Esophagus squamous epithelium (tissue), 5 donors: ENCODE measurements at places on chromosomes 12 and 14.

GRCh38 chr14:90424686-90425372 lies 28.0 kb downstream of the CALM1 start:
- no peak for DNase-seq

DNA sequence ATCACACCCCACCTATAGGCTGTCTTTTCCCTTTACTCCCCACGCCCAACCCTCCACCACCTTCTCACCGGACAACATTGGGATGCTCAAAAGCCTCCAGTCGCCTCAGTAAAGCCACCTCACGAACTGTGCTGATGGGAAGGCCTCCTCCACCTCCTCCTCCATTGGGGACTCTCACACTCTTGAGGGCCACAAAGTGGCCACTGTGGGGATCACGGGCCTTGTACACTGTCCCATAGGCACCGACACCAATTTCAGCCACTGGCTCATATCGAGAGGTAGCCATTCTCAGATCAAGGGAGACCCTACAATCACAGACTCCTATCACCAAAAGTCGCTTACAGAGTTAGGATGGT lies 700 bp downstream of the CDK4 start:
- DNase-seq, result no peak

DNA sequence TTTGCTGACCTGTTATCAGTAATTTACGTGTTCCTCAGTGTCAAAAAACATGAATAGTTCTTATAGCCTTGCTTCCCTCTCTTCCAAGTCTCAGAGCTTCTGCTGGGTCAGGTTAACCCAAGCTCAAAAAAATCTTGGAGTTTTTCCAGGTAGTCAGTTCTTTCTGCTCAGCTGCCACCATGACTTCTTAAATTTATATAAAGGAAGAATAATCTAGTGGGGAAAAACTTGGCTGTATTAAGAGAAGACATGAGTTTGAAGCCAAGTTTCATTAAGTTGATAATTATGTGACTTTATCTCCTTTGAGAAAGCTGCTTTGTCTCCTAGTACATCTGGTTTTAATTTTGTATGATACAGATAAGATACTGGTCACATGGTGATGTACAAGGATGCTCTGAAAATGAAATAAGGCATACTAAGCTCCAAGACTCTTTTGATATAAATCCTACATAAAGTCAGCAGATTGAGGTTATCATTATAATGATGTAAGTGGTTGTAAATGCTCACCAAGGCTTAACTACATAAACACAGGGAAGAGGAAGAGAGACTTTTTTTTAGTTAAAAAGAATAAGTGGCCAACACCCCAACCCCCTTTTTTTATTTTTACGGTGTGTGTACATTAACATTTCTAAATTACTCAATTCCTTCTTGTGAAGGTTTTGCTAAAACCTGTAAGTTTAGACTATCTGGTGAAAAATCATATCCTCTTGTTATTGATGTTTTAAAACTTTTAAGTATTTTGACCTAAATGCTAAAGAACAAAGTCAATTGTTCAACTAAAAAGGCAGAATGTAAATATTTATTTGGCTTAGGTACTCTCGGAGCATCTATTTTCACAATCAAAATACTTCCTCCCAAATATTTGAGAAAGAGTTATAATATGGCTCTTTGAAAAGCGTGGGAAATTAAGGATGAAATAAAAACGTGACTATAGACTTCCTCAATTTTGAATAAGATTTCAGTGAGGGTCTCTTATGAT lies 84.1 kb upstream of the SLC38A2 start:
- no peak for DNase-seq

DNA sequence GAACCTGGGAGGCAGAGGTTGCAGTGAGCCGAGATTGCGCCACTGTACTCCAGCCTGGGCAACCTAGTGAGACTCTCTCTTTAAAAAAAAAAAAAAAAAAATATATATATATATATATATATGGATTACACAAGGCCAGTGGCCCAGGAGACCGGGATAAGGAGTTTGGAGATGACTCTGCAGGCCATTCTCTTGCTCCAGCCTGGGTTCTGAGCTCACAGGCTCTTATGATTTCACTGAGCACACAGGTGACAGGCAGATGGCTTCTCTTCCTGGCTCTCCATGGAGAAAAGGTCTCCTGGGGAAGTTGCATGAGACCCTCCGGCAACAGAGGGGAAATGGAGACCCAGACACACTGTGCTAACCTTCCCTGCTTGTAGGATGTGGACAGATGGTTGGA lies 98.7 kb upstream of the VASH1 start:
- no peak for DNase-seq

DNA sequence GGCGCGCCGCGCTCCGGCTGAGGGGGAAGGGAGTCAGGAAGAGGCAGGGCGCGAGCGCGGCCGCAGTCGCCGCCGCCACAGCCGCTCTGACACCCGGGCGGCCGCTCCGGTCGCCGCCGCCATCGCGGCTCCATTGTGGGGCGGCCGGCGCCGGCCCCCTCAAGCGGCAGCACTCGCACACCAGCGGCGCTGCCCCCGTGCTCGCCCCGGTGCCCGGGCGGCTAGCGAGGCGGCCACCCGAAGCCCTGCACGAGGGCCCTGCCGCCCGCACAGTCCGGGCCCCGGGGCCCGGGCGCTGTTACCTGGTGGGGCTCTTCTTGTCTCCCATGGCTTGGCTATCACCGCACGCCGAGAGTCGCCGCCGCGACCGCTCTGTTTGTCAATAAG lies 202 bp downstream of the YAF2 start:
- DNase-seq, result no peak

- no peak for DNase-seq
These were observed 23.0 kb downstream of the MVK start for GRCh38 chr12:109596418-109597244.

DNA sequence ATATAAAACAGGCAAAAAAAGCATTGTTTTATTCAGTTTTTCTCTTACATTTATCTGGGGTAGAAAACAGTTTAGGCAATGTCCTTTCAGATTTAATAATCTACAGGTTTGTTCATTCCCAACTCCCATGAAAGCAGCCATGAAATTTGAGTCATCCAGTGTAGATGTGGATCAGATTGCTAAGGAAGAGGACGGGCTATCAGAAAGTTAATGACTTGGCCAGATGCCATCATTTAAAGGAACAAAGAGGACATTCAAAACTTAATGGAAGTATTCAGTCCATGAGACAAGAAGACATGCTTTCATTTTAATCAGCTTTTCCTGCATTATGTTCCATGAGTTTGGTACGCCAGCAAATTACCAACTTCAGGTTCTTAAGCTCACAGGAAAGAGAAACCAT lies 31.1 kb upstream of the POC1B start:
- DNase-seq, result no peak

DNA sequence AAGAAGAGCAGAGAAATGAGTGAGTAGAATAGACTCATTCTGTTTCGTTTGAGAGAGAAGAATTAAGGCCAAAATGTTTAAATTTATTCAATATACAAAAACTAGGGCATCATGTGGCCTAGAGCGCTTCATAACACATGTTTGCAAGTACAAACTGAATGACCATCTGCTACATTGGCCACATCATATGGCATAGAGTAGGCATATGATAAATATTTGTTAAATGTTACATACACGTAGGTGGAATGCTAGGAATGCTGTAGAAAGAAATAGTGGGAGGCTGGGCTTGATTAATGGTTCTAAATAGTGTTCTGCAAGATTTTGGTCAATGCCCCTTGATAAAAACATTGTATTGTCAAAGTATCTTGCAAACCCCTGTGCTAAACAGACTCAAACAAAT lies 10.8 kb downstream of the MGP start:
- no peak for DNase-seq

- DNase-seq, result no peak
These were observed 47.0 kb upstream of the ERGIC2 start for GRCh38 chr12:29427964-29428363.

GRCh38 chr14:97306760-97307246 lies 509.6 kb downstream of the VRK1 start:
- no peak for DNase-seq

GRCh38 chr12:102379346-102380162 lies 100.8 kb downstream of the IGF1 start:
- DNase-seq, result no peak

DNA sequence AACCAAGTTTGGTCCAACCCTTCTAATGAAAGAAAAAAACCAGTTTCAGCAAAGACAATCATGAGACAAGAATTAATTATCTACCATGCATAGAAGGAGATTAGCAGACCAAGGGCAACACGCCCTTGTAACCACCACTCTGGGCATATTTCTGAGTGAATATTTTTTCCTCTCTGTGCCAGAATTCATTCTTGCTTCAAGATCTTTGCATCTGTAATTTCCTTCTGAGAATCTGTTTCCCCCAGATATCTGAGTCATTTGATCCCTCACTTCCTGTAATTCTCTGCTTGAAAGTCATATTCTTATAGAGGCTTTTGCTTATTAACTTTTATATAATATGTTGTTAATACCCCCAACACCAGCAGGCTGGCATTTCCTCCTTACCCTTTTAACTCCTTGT lies 243.7 kb downstream of the SLC16A7 start:
- no peak for DNase-seq

DNA sequence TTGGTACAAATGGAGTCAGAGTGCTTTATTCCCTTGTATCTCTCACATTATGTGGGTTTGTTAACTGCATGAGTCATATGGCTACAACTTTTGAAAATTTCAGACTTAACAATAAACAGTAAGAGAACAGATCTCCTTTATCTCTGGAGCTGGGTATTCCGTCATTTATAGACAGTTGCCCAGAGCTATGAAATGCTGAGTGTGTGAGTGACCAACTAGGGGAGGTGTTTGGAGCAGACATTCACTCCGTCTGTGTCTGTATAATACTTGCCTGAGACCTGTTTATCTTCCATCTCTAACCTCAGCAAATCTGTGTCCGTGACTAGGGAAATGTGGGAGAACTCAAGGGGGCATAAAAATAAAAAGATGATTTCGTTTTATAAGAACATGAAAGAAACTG lies 279.9 kb upstream of the FAR2 start:
- no peak for DNase-seq

- DNase-seq, result no peak
These were observed 312.5 kb downstream of the GRIN2B start for GRCh38 chr12:13668880-13669279.

GRCh38 chr12:130120012-130120805 lies 42.1 kb upstream of the FZD10 start:
- no peak for DNase-seq

GRCh38 chr14:60544659-60545058 lies 35.7 kb downstream of the SIX6 start:
- DNase-seq, result no peak

DNA sequence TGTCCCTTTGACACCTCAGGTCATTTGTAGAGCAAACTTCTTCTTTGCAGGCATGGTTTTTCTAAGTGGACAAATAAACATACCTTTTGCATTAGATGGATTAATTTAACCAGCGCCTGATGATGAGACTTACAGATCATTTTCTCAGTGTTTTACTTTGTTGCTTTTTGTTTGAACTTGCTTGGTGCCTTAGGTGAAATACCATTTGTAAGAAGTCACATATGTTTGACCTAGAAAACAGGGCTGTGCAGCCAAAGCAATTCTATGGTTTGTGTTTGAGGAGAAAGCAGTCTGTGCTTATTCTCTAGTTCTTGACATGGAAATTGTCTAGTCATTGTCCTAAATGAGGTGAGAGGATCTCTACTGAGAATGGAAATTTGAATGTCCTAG lies 111.1 kb downstream of the DIP2B start:
- DNase-seq, result no peak

DNA sequence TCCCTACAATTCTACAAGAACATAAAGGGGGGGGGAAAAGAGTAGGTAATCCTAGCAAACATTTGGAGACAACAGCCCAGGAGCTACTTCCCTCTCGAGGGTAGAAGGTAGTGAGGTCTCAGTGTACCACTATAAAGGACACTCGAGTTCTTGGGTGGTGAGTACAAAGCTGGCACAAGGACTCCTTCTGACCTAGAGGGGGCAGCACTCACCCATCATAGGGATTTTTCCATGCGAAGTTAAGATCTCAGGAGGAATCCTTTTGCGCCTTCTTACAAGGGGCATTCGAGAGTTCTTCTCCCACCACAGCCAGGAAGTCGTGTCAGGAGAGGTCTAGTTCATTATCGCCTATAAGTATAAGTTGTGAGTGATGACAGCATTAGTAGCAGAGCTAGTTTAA lies 200.2 kb upstream of the RBM19 start:
- DNase-seq, result no peak

DNA sequence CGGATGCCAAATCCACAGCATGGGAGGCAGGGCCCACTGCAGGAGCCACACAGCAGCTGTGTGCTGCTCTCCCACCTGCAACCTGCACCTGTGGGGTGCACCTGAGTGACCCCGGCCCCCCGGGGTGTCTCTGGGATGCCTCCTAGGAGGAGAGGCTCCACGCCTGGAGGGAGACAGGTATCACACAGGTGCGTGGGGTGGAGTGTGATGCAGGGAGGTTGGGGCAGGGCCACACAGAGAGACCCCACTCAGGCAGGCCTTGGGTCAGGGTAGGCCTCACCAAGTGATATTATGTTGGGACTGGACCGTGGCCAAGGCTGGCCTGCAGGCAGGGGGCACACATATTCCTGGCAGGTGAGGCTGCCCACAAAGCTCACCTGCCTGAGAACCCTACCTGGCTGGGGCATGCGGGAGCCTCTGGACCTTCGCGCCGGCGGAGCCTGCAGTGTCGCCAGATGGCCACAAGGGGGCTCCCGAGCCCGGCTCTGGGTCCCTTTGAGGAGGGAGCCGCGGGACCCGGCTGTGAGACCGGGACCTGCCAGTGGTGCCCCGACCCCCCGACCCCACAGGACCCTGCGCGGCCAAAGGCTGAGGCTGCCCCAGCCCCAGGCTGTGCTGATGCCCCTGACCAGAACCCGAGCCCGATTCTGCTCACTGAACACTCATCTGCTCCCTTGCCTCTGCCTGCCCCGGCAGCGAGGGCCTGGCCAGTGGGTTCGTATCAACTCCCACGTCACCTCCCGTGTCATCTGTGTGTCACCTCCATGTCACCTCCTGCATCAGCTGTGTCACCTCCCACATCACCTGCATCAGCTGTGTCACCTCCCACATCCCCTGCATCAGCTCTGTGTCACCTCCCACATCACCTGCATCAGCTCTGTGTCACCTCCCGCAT lies 11.4 kb downstream of the TMEM121 start:
- DNase-seq, result no peak

- no peak for DNase-seq
These were observed 5.8 kb upstream of the SPRYD4 start for GRCh38 chr12:56462565-56462964.

- DNase-seq, result no peak
These were observed 21.7 kb upstream of the VPS37B start for GRCh38 chr12:122917507-122918121.

GRCh38 chr12:38847247-38847646 lies 58.1 kb downstream of the CPNE8 start:
- DNase-seq, result no peak

DNA sequence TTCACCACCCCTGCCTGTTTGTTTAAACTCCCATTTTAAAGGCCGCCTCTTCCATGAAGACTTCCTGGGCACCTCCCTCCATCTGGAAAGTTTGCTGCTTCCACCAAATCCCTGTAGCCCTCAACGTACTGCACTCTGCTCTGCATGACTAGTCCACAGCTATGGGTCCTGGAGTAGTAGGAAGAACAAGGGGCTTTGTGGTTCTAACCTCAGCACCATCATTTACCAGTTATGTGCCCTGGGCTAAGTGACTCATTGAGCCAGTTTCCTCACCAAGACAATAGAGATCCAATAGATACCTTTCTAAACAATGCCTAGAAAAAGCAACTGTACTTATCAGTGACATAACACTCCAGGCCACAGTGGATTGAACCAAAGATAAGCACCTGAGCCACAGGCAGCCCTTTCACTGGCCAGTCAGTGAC lies 8.5 kb upstream of the LTBP2 start:
- DNase-seq, result no peak
